GM23248 (cell line): ENCODE measurements at places on chromosomes 4 and X. TPM values are rescaled to one million over a fixed set of nuclear protein-coding genes. Genes with fewer than 3 reads are reported as not detected.

CSAG3 gene
- total RNA-seq, result not detected in 2 replicates

SLC6A14 gene
- not detected in 2 replicates for total RNA-seq

- peak; percentile 65 for DNase-seq
Measured at GRCh38 chrX:9708923-9709553, 56.6 kb downstream of the GPR143 start.

GRCh38 chr4:52655506-52655905, 3.6 kb downstream of the USP46 start:
- no peak for DNase-seq

DNA sequence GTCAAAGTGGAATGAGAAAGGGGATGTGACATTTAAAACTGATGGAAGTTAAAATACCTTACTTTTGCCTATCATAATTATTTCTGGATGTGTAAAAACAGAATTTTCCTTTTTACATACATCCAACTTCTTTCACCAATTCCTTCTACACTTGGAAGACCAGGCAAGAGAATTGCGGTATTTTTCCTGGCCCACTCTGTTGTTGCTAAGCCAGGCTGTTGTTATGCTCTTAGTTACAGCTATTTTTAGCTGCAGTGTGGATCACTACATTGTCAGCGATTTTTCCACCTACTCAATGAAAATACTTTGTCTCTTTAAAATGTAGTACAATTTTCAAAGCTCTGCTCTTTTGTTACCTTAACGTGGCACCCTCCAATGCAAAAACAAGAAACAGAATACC, 43.4 kb downstream of the NKX6-1 start:
- peak; percentile 20 for DNase-seq
